ENCODE measurements at places on chromosomes 3 and 15.

DNA sequence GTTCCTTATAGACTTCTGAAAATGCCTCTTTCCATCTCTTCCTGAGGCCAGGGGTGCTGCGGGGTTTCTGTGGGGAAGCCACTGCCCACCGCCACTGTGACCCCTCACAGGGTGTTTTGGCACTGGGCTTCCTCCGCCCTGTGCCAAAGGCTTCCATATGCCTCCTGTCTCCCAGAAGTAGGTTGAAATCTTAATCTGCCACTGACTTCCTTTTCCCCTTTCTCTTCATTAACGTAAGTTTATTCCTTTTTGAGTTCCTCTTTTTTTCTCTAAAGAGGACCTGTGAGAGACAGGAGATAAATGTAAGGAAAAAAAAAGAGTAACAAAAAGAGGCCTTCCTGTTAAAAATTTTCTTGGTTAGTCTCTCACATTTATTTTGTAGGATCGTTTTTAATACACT lies 220.5 kb downstream of the CTNNB1 start:
- DNase-seq, result no peak

DNA sequence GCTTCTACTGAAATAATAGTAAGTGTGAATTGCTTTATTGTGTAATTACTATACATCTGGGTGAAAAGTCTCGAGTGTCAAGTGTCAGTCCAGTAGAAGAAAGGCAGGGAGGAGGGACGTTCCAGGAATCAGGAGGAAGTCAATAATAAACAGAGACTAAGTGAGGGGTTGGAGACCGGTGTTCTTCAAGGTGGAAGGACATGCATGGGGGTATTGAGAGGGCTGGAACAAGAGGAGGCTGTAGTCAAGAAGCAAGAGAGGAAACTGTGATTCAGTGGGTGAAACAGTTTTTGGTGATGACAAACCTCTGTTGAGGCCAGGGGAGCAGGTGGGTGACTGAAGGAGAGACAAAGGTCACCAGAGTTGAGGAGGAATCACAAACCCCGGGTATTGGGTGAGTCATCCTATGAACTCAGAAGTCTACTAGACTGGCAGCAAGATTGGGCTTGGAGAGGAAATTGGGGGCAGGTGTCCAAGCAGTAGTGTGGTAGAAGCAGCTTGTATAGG lies 11.6 kb upstream of the SCAMP5 start:
- DNase-seq, result no peak

DNA sequence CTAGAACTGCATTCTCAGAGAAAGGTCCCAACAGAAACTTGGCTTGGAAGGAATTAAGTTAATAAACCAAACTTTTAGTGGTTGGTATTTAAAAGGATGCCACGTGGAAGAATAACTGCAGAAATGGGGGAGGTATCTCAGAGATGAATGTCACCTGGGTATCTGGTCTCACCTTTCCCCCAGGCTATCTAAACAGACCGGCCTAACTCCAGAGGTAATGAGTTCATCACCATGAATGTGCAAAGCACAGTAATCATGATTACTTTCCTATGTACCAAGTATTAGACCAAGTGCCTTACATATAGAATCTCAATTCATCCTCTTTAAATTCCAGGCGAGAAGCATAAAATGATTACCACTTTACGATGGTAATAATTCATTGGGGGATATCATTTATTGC lies 80.8 kb downstream of the FBN1 start:
- no peak for DNase-seq

- no peak for DNase-seq
These were observed 35.8 kb downstream of the ARMC8 start for GRCh38 chr3:138222942-138223287.

GRCh38 chr3:121989943-121990342 lies 32.1 kb downstream of the ILDR1 start:
- DNase-seq, result no peak

DNA sequence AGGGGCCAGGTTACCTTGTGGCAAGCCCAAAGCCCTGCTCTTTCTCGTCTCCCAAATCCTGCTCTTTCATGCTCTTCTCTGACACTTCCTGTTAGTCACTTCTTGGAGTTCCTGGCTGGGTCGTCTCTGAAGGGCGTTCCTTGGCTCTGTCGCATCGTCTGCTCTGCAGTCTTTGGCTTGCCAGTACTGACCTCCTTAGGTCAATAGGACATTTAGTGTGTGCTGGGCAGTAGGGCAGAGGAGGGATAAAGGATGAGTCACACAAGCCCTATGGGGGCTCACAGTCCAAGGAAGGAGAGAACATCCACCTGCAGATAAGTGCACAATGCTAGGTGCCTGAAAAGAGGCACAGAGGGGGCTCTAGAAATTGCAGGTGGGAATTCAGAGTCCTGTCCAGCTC lies 87.5 kb downstream of the FAM43A start:
- DNase-seq, result no peak
